ENCODE measurements at places on chromosomes 3 and 15.

DNA sequence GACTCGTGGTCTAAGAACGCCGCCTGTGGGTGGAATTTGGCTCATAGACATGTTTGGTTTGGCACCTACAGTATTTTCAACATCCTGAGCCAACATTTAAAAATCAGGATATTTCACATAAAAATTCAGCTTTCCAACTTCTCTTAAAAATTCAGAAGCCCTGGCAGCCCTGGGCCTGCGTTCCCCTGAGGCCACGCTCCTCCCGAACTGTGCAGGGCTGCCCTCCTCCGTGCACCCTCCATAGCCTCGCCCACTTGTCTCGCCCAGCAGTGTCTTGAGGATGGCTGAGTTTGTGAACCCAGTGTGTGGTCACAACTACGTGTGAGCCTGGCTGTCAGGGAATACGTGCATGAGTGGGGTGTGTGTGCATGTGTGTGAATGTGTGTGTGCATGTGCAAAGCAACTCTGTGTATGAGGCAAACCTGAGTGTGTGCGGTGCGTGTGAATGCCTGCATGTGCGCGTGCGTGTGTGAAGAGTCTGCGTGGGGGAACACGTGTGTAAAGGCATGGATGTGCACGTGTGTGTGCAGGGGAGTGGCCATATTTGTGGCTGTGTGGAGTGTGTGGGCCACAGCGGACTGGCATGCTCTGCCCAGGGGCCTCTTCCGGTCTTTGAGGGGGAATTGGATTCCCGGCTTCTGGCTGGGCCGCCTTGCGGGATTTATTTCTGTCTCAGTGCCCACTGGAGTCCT, 30.9 kb downstream of the PTH1R start:
- no peak for DNase-seq

- no peak for DNase-seq
Observed at GRCh38 chr3:184556582-184557347, 4.8 kb upstream of the EPHB3 start.

GRCh38 chr3:124760601-124761000, 30.3 kb downstream of the UMPS start:
- DNase-seq: no peak

DNA sequence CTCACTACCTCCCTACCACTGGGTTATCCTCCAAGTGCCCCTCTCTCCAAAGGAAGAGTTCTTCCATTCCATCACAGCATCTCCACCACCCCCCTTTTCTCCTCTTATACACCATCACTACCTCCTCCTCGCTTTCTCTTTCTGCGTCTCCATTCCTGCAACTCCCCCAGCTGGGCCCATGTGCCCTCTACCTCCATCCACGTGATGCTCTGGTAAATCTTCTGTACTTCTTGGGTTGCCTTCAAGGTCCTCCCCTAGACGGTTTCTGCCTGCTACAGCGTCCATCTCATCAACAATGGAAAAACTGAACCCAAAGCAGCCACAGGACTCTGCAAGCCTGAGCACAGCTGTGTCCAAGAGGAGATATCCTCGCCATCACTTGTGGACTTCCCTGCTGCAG, 129.5 kb upstream of the SLCO3A1 start:
- no peak for DNase-seq

DNA sequence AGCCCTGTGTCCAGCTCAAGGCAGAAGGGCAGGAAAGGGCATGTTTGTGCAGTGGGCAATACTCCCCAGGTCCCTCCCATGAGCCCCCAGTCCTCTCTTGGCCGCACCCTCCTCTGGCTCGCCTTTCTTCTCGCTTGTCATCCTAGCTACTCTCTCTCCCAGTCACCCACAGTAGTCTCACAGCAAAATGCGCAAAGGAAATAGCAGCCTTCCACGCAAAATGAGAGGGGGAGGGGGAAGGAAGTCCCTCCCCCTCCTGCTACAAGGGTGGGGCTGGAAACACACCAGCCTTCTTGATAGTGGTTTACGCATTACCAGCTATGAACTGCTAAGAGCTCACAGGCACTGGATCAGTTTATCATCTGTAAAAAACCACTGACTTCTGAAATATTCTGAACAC, 83.8 kb downstream of the GADL1 start:
- peak; percentile 1 for DNase-seq

DNA sequence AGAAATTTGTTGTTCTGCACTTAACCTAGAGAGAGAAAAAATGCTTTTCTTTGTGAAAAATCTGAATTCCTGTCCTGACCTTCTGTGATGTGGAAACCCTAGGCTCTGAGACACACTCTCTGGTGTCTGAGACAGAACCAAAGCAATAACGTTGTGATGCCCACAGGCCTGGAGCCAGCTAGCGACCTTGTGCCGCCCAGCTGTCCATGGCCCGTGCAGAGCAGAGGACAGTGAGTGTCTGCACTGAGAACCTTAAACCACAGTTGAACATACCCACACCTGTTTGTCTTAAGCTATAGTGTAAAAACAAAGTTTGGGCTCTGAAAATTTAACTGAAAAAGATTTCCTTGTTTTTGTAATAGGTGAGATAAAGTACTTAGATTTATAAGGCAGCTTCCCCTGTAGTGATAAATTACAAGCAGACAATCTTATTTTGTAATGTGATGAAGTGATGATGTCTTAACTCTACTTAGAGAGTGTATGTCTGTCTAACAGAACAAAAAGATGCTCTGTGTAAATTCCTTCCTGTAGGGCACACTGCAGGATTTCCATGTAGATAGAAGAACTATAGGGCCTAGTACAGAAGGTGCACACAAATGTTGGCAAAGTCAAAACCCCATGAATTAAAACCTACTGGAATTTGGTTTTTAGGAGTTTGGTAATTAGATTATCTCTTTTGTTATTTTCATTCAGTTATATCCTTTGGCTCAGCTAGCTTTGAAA, 62.7 kb downstream of the SNRK start:
- no peak for DNase-seq

- no peak for DNase-seq
Observed at GRCh38 chr15:41878355-41878699, 15.5 kb downstream of the SPTBN5 start.

DNA sequence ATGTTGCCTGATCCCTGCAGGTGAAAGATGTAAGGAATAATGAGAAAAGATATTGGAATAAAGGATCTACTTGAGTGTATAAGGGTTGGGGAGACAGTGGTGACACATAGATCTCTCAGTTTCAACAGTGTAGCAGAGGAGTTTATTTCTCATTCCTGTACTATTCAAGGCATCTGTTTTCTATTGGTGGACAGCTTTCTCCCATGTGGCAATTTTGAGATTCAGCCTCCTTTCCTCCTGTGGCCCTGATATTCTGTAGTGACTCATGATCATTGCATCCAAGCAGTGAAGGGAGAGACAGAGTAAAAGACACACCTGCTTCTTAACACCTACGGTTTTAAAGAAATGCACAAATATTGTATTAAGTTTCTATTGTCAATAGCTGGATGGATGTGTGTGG, 327.6 kb downstream of the GRM7 start:
- DNase-seq: no peak

GRCh38 chr3:70527026-70527425, 214.6 kb upstream of the MDFIC2 start:
- no peak for DNase-seq

DNA sequence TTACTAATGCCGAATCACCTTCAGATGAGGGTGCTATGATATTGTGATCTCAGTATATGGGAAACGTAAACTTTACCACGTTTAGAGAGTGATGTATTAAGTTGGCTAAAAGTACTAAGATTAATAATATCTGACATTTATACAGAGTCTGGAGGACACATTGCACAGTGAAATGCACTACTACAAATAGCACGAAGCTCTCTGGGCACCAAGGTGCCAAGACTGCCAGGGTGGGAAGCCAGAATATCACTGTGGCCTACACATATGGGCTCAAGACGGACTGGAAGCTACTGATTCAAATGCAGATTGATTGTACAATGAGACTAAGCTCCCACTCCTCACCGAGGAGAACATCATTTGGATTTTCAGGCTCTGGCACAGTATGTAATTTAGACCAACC, 113.3 kb upstream of the LIPC start:
- DNase-seq: no peak

GRCh38 chr3:132629928-132630327, 29.7 kb downstream of the ACAD11 start:
- DNase-seq: no peak

DNA sequence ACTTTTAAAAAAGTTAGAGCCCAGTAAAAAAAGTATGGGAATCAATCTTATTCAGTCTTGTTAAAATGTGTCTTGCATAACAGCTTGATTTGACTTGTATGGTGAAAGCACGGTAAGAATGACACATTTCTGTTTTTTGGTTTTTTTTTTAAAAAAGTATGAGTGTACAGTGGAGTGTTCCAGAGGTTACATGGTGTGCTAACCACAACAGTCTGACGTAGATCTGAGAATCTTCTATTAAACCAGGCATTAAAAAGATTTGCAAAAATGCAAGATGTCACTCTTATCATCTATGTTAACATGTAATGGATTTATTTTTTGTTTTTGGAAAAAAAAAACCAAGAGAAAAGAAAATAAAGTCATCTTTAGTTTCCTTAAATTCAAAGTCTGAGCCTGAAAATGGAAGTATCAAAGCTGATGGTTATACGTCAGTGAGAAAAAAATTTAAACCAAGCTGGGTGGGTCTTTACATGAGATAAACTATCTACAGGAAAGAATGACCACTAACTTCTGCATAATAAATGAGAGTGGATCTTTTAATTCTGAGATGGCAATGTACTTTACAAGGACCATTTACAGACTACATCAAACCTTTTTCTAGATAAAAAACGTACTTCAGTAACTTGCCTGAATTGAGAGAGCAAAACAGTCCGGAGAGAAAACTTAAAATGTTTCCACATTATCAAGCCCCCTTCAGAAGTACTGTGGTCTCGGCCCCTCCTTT, 1.6 kb downstream of the GABPB1 start:
- DNase-seq: no peak

- no peak for DNase-seq
Observed at GRCh38 chr3:39103791-39104552, 3.5 kb downstream of the GORASP1 start.

DNA sequence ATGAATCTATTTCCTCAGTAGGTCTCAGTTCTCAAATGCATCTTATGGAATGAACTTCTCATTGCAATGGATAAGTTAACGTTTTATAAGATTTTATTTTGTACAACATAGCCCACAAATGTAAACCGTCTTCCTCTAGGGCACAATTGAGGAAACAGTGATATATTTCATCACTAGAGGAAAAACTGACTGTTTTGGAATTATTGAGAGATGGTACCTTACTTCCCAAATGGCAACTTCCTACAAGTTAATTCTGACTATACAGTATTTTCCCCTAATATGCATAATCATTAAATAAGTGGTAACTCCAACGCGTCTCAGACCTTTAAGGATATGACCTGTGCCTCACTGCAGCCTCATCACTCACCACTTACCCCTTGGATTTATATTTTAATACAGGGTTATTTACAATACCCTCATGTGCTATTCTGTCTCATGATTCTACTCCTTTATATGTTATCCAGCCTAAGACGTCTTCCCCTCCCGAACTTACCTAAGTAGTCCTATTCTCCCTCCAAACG, 13.3 kb downstream of the GABPB1 start:
- DNase-seq: no peak

DNA sequence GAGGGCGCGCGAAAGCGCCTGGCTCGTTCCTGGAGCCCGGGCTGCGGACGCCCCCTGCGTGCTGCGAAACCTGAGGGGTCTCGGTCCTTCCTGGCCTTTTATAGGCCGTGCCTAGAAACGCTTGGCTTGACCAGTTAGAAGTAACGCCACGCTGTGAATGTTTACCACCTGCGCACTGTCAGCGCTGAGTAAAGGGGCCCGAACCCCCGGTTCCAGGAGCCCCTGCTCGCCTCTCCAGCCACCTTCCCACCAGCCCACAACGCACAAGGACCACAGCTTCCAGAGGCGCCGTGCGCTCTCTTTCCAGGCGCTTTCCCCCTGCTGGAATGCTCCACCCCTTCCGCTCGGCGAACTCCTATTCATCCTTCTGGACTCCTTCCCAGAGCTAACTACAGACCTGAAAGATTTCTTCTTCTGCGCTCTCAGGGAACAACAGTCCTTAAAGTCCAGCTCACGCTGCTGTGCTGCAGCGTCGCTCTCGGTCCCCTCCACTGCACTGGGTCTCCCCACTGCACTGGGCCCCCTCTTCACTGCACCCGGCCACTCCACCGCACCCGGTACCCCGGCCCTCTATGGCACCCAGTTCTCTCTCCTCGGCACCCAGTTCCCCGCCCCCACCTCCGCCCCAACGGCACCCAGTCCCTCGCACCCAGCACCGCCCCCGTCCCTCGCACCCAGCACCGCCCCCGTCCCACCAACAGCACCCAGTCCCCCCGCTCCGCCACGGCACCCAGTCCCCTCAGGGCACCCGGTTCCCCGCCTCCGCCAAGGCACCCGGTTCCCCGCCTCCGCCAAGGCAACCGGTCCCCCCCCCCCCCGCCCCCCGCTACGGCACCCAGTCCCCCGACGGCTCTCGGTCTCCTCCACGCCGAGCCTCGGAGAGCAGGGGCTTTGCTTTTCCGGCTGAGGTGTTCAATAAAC, 69.8 kb downstream of the SQOR start:
- peak; percentile 52 for DNase-seq

DNA sequence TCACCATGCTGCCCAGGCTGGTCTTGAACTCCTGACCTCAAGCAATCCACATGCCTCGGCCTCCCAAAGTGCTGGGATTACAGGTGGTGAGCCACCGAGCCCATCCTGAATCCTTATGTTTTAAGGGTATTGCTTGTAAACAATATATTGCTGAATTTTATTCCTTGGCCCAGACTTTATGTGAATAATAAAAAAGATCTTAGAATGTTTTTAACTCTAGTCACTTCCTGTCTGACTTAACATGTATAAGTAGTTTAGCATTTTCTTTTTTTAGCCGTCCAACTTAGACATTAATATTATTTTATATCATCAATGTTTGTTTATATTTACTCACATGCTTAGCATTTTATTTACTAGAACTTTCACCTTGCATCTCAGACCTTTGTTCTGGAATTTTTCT, 9.2 kb upstream of the EIF2B5 start:
- no peak for DNase-seq

DNA sequence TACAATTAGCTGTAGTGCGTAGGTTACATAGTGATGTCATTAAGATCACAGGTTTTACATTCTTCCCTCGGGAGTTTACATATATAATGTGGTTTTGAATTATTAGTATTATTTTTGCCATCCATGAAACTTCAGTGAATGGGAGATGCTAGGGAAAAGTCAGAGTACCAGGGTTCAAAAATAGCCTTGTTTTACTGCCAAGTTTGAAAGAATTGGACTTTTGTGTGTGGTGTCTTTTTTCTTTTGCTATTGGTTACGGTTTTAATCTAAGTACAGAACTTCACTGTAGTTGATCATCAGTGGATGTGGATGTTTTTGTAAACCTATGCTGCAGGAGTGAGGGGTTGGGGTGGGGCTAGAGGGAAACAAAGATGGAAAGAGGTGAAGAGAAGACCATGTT, 20.7 kb downstream of the SLC25A26 start:
- DNase-seq: no peak

Data from SK-N-SH (cell line).